ENCODE measurements at places on chromosomes 3 and 15. TPM values are rescaled to one million over a fixed set of nuclear protein-coding genes. Genes with fewer than 3 reads are reported as not detected.

DNA sequence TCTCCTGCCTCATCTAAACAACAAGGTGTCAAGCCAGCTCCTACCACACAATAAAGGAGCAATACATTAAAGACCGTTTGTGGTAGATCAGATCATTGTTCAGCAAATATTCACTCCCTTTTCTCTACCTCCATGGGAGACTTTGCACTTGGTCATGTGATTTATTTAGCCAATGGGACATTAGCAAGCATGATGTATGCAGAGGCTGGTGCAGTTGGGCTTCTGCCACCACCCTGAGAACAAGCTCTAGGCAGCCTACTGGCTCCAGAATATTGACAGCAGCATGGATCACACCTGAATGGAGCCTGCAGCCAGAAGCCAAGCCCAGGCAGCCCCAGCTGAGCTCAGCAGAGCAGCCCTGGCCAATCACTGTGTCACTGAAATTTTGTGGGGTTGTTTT, 99.4 kb upstream of the UBE2E2 start:
- no peak for ATAC-seq

The SCAANT1 gene
- total RNA-seq: not detected

- no peak for ATAC-seq
These were observed 74.1 kb downstream of the CMSS1 start for GRCh38 chr3:99891610-99892285.

The RYR3 gene
- total RNA-seq: 2.4 TPM

DNA sequence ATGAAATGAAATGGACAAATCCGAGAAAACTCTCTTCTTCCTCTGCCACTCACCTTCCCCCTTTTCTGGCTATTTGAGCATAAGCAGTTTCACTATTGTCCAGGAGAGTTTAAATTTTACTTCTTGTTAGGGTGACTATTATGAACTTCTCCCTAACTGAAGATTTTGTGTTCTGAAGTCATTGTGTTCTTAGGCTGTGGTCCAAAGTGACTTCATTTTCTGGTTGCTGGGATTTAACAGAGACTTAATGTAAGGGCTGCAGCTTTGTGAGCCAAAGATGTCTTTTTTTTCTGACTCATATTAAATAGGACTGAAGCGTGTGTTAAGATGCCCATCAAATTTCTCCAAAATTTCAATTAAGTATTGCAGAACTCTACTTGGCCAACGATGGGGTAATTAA, 46.5 kb upstream of the FSTL1 start:
- no peak for ATAC-seq

The ZPLD1 gene
- 0.32 TPM for total RNA-seq

- ATAC-seq: no peak
These were observed 12.2 kb downstream of the DUOX2 start for GRCh38 chr15:45101749-45102148.

DNA sequence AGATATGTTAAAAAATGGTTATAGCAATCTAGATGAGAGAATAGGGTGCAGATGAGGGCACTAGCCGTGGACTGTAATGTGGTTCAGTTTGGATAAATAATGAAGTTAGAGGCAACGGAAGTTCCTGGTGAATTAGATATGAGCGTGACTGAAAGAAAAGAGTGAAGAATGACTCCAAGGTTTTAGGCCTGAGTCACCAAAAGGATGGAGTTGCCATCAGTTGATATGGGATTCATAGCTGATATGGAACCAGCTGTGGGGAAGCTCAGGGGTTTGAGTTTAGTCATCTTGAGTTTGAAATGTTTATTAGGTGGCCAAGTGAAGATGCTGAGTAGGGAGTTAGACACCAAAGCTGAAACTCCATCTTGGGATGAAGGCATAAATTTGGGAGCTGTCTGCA, 66.2 kb downstream of the SSR3 start:
- ATAC-seq: no peak

The CA12 gene
- 40.7 TPM for total RNA-seq

GRCh38 chr15:50953302-50953701, 44.8 kb downstream of the AP4E1 start:
- ATAC-seq: no peak

DNA sequence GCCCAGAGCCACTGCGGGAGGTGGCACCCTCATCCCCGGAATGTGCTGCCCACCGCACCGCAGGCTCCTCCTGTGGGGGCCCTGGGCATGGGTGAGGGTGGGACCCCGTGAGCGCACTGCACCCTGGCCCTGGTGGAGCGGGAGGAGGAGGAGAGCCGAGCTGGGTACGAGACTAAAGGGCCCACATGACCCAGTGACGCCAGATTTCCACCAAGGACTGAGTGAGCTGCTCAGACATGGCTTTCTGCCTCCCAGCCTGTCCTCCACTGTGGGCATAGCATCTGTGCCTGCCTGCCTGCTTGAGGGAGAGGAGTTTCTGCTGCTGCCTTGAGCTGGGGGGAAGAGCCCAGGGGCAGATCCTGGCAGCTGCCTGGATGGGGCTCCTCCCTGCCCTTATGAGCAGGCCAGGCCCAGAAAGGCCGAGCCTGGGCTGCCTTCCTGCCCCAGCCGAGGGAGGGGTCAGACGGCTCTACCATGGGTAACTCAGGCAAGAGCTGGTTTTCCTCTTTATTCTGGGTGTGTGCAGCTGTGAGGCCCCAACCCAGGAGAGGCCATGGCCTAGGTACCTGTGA, 88.4 kb downstream of the VGLL4 start:
- no peak for ATAC-seq

- no peak for ATAC-seq
These were observed 116.8 kb downstream of the FBLN2 start for GRCh38 chr3:13665582-13666226.

The GOLGA6L7 gene
- 2.3 TPM for total RNA-seq

DNA sequence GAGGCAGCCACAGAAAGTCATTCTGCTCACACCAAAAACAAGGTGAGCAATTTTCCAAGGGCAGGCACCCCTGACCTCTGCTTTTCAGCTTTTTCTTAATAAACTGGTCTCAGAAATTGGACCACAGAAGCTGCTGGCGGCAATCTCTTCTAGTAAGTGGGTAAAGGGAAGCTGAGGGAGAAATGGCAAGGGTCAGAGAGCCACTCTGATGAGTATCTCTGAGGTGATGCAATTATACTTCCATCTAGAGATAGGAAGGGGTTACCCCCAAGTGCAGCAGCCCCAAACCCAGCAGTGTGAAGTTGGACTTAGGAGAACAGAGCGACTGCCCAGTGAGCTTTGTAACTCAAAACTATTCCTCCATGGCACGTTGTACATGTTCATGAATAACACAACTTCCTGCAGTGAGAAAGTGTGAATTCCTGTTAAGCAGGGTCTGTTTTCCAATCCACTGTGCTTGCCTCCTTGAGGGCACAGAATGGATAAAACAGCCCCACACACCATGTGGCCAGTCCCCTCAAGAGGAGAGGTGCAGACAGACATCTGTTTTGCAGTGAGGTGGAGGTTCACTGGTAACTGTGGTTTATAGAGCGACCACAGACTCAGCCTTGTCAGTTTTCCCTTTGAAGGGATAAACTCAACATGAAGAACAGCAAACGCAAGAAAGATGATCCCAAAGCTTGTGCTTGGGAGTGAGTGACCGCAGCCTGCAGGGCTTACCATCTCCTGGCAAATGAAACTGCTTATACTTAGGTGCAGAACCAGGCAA, 683.4 kb upstream of the CFAP20DC start:
- ATAC-seq: no peak

- no peak for ATAC-seq
These were observed 106.6 kb downstream of the TOP2B start for GRCh38 chr3:25558121-25558520.

DNA sequence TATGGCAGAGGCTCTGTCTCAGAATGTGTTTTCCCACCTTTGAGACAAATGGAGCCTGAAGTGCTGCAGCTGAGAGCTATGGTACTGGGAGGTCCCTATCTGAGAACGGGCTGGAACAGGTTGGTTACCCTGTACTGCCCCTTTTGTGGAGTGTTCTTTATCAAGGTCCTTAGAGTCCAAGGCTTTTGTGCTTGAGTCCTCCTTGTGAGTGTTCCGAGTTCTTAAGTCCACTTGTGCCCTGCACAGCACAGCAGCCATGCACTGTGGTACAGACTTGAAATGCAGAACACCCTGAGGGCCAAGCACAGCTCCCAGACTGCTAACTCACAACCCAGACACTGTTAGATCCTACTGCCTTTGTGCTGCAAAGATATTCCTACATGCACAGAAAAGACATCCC, 67.8 kb downstream of the ARHGAP31 start:
- ATAC-seq: no peak

- ATAC-seq: no peak
These were observed 417.4 kb upstream of the NAALADL2 start for GRCh38 chr3:174441588-174442301.

The SH2D7 gene
- not detected for total RNA-seq

All from motor neuron (in vitro differentiated cells).